Keratinocyte (primary cell): ENCODE measurements at places on chromosomes 3 and 15. TPM values are rescaled to one million over a fixed set of nuclear protein-coding genes. Genes with fewer than 3 reads are reported as not detected.

DNA sequence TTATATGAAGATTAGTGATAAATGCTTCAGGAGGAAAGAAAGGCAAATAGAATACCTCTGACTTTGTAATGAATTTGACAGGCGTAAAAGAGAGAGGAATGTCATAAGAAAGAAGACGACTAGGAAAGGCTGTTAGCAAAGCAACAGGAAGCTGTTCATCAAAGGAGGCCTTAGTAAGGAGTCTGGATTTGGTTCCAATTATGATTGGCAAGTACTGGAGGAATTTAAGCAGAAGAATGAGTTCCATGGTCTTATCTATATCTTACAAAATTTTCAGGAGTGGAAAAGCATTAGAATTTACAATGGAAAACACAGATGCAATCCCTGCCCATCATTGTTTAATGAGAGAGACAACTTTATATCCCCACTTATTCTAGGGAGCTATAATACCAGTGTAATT is 13.8 kb downstream of the PLSCR1 start:
- no peak overlapping the region for H3K4me3 ChIP-seq
- no peak for DNase-seq
- H3K27ac ChIP-seq = no peak overlapping the region
- H3K27me3 ChIP-seq = no peaks in the 10 kb centered on the region

Gene ADGRG7
- 0.03 to 0.06 TPM (median 0.03 TPM) in 3 replicates for polyA plus RNA-seq

DNA sequence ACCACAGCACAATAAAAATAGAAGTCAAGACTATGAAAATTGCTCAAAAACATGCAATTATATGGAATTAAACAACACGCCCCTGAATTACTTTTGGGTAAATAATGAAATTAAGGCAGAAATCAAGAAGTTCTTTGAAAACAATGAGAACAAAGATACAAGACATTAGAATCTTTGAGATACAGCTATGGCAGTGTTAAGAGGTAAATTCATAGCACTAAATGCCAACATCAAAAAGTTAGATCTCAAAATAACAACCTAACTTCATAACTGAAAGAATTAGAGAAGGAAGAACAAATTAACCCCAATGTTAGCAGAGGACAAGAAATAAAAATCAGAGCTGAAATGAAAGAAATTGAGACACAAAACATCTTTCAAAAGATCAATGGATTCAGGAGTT is 86.6 kb upstream of the UBP1 start:
- no peaks in the 10 kb centered on the region for H3K27me3 ChIP-seq
- no peak overlapping the region for H3K27ac ChIP-seq
- no peaks in the 10 kb centered on the region for H3K4me1 ChIP-seq
- H3K36me3 ChIP-seq = peaks cover 6% of the 10 kb centered on the region
- no peak overlapping the region for H3K4me3 ChIP-seq

Gene CPLX3
- 0.03 TPM in 1 of 3 replicates, not detected in the others for polyA plus RNA-seq

Gene POTEB3
- not detected in 3 replicates for polyA plus RNA-seq

Gene ARIH2
- 58.1 to 71.5 TPM (median 66.7 TPM) in 3 replicates for polyA plus RNA-seq

Gene THSD4
- 24.5 to 37.0 TPM (median 25.3 TPM) in 3 replicates for polyA plus RNA-seq

Gene CCR2
- 0.02 to 0.26 TPM (median 0.07 TPM) in 3 replicates for polyA plus RNA-seq

DNA sequence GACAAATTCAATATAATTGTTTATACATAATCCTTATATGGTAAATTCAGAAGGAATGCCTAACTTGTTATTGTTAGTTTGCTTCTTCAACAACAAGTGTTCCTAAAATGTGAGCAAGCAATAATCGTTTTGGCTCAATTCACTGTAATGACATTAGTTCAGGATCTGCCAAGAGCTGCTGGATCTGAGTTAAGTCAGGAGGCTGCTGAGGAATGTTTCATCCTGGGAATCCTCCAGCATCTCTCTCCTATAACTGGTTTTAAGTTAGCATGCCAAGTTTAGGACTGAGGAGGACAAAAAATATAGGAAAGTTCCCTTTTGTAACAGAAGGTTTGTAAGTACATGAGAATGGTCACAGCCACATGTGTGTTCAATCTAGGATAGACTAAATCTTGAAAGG is 4.9 kb upstream of the GTF2A2 start:
- H3K4me1 ChIP-seq = no peaks in the 10 kb centered on the region
- H3K27ac ChIP-seq = no peak overlapping the region
- peaks cover 2% of the 10 kb centered on the region for H3K36me3 ChIP-seq
- DNase-seq = no peak
- H3K27me3 ChIP-seq = no peaks in the 10 kb centered on the region
- H3K4me3 ChIP-seq = no peak overlapping the region

Gene IGF2BP2
- 8.2 to 21.2 TPM (median 13.7 TPM) in 3 replicates for polyA plus RNA-seq

GRCh38 chr3:112136959-112137693 is 4.1 kb upstream of the GCSAM start:
- peaks cover 12% of the 10 kb centered on the region for H3K4me1 ChIP-seq
- H3K27ac ChIP-seq = no peak overlapping the region
- no peaks in the 10 kb centered on the region for H3K27me3 ChIP-seq
- H3K4me3 ChIP-seq = no peak overlapping the region

GRCh38 chr3:104150724-104151123 is 1216.0 kb upstream of the ALCAM start:
- no peaks in the 10 kb centered on the region for H3K4me1 ChIP-seq
- no peak overlapping the region for H3K27ac ChIP-seq
- H3K27me3 ChIP-seq = no peaks in the 10 kb centered on the region
- H3K36me3 ChIP-seq = no peaks in the 10 kb centered on the region
- no peak for DNase-seq

GRCh38 chr3:35971686-35972085 is 332.4 kb downstream of the ARPP21 start:
- H3K4me3 ChIP-seq = no peak overlapping the region
- DNase-seq = no peak
- H3K36me3 ChIP-seq = no peaks in the 10 kb centered on the region
- H3K27ac ChIP-seq = no peak overlapping the region

- DNase-seq = no peak
- peaks cover 23% of the 10 kb centered on the region for H3K4me1 ChIP-seq
- H3K27me3 ChIP-seq = no peaks in the 10 kb centered on the region
- peak overlapping the region; percentile 36 for H3K4me3 ChIP-seq
- peak overlapping the region; percentile 89 for H3K27ac ChIP-seq
- H3K36me3 ChIP-seq = no peaks in the 10 kb centered on the region
Observed at GRCh38 chr3:15796331-15796730, 1.4 kb downstream of the ANKRD28 start.

- no peak for DNase-seq
- H3K4me3 ChIP-seq = no peak overlapping the region
Observed at GRCh38 chr15:53625260-53625659, 134.2 kb downstream of the WDR72 start.

- no peak for DNase-seq
- H3K4me1 ChIP-seq = no peaks in the 10 kb centered on the region
- H3K27ac ChIP-seq = no peak overlapping the region
- H3K4me3 ChIP-seq = no peak overlapping the region
- no peaks in the 10 kb centered on the region for H3K27me3 ChIP-seq
Observed at GRCh38 chr3:100503448-100503847, 11.0 kb downstream of the TMEM45A start.

- H3K27ac ChIP-seq = no peak overlapping the region
- H3K27me3 ChIP-seq = no peaks in the 10 kb centered on the region
- no peaks in the 10 kb centered on the region for H3K36me3 ChIP-seq
- H3K4me3 ChIP-seq = no peak overlapping the region
- H3K4me1 ChIP-seq = no peaks in the 10 kb centered on the region
Observed at GRCh38 chr15:79602731-79603130, 170.6 kb downstream of the MINAR1 start.

DNA sequence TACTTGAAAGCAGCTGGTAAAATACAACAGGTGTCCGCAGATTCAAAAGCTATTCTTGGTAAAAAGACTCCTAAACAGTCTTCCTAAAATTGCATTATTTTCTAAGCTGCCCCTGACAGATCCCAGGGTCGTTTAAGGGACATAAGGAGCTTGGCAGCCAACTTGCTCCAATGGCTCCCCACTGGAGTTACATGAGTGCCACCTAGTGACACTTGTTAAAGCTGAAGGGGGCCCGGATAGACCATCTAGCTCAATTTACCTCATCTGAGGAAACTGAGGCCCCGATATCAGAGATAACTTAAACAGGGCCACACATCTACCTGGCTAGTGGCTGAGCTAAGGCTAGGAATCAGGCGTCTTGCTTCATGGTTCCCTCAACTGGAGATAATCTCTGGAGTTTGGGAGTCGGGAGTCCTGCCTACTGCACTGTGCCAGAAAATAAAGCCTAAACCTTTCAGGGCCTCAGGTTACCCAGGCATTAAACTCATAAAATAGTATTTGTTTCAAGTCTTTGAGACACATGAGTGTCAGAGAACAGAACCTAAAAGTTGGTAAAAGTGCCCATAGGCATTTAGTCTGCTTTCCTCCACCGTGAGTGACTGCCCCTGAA is 6.5 kb upstream of the TBC1D23 start:
- H3K27me3 ChIP-seq = no peaks in the 10 kb centered on the region
- H3K4me3 ChIP-seq = no peak overlapping the region
- no peaks in the 10 kb centered on the region for H3K36me3 ChIP-seq
- no peak overlapping the region for H3K27ac ChIP-seq
- H3K4me1 ChIP-seq = no peaks in the 10 kb centered on the region
- no peak for DNase-seq

DNA sequence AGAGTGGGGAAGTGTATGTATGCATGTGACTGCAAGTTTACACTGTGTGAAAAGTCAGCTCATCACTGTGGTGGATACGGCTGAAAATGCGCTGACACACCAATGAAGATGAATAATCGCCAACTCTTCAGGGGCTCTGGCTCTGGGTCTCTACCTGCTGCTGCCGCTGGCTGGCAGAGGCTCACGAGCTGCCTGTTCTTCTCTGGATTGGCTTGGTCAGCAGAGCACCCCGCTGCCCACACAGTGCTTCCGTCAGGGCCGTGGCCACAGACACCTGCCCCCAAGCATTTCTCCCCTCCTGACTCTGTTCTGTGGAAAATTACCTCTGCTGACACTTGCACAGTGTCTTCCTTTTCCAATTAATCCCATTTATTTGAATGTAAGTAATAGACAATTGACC is 215.5 kb downstream of the GAP43 start:
- no peak overlapping the region for H3K27ac ChIP-seq
- H3K4me1 ChIP-seq = peaks cover under 1% of the 10 kb centered on the region
- no peak for DNase-seq
- H3K36me3 ChIP-seq = no peaks in the 10 kb centered on the region
- no peak overlapping the region for H3K4me3 ChIP-seq

Gene CAND2
- 0.05 to 0.09 TPM (median 0.07 TPM) in 3 replicates for polyA plus RNA-seq

DNA sequence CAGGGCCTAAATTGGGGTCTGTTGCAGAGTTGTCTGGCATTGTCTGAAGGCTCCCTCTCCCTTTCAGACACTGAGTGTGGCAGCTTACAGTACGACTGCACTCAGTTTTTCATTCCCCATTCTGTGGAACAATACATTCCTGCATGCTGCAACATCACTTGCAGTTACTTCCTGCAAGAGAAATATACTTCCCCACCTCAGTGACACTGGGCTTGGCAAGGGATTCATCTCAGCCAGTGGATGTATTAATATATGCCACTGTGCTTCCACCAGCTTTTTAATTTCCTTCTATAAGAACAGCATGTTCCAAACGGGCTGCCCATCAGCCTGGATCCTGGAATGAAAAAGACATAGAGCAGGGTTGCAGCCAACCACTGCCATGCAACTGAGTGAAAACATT is 23.1 kb downstream of the B3GALNT1 start:
- H3K27me3 ChIP-seq = no peaks in the 10 kb centered on the region
- no peak overlapping the region for H3K4me3 ChIP-seq
- H3K4me1 ChIP-seq = no peaks in the 10 kb centered on the region
- H3K27ac ChIP-seq = no peak overlapping the region

DNA sequence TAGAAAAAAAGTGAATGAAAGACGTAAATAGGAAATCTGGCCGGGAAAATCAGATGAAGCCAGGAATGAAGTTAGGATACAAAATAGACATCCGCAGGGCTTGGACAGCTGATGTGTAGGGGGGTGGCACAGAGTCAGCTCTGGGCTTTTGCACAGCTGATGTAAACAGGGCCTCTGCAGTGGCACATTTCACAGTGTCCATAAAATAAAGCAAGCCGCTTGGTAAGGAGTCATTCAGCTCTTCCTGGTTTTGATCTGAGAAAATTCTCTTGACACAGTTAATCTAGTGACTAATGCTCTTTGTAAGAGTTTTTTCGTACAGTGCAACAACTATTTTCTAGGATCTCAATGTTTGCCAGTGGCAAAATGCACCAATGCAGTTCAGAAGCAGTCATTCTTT is 153.3 kb downstream of the USP13 start:
- no peak overlapping the region for H3K27ac ChIP-seq
- H3K4me3 ChIP-seq = no peak overlapping the region
- no peaks in the 10 kb centered on the region for H3K27me3 ChIP-seq
- no peak for DNase-seq
- no peaks in the 10 kb centered on the region for H3K36me3 ChIP-seq

Gene CCR8
- not detected in 3 replicates for polyA plus RNA-seq

Gene CCDC191
- polyA plus RNA-seq = 1.5 to 3.6 TPM (median 3.6 TPM) in 3 replicates

DNA sequence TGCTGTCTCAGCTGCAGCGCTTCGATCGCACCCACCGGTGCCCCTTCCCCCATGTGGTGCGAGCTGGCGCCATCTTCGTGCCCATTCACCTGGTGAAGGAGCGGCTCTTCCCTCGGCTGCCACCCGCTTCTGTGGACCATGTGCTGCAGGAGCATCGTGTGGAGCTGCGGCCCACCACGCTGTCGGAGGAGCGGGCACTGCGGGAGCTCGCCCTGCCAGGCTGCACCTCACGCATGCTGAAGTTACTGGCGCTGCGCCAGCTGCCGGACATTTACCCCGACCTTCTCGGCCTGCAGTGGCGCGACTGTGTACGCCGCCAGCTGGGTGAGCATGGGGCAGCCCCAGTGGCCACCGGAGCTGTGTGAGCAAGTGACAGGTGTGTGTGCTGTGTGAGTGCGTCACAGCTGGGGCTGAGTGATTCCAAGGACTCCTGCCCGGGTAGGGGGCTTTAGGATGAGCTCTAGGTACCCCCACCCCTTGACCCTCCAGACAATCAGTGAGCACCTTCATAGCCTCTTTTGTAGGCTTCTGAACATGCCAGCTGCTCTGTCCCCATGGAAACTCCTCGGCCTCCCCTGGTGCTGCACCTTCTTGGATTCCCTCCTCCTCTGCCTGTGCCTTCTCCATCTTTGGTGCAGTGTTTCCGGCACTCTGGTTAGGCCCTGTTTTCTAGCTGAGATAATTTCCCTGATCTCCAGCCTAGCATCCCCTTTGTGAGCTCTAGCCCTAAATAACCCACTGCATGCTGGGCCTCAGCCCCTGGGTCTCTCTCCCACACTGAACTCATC is 7.0 kb downstream of the C15orf39 start:
- peaks cover 16% of the 10 kb centered on the region for H3K4me1 ChIP-seq
- no peaks in the 10 kb centered on the region for H3K27me3 ChIP-seq
- peaks cover 58% of the 10 kb centered on the region for H3K36me3 ChIP-seq
- H3K4me3 ChIP-seq = no peak overlapping the region
- DNase-seq = no peak
